ENCODE measurements at places on chromosomes 1 and 21.

DNA sequence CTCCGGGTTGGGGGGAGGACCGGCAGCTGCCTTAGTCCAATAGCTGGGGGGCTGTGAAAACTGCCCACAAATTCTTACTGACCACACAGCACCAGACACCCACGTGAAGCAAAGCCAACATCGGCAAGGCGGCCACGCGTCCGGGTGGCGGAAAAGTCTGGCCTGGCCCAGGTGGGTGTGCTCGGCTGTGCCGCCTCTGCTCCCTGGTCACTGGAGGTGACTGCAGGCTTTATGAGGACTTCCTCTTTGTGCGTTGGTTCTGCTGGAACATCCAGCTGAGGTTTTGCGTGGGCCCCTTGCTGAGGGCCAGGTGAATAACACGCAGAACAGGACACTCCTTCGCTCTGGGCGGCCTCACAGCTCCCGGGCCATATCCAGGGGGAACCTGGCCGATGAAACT, 35.4 kb downstream of the FAAP20 start:
- no peak for DNase-seq

- DNase-seq, result no peak
These were observed 35.8 kb downstream of the ZC3H11B start for GRCh38 chr1:219576931-219577730.

GRCh38 chr21:23452384-23453083, 2154.7 kb downstream of the MRPL39 start:
- DNase-seq, result no peak

GRCh38 chr1:245201827-245202226, 47.0 kb downstream of the KIF26B start:
- no peak for DNase-seq

GRCh38 chr1:6743189-6744101, 41.8 kb upstream of the CAMTA1 start:
- DNase-seq, result peak; percentile 56

DNA sequence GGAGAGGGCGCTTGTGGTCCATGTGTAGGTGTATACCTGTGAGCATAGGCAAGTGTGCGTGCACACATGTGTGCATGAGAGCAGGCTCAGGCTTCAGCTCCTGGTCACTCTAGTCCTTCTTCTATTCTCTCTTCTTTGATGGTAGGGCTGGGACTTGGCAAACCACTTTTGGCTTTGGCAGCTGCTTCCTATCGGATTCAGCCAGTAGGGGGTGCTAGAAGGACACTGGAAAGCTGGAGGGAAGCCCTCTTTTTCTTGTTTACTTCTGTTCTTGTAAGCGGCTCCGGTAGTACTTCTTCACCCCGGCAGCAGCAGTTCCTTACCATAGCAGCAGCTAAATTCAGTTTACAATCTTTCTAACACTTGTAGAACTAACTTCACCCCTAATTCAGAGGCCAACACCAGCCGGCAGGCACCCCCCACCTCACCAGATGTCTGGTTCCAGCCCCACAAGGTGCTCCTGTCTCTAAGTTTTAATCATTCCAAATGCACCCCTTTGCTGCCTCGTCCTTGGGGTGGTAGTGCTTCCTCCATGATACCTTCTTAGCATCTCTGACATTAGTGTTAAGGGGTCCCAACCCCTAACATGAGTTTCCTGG, 25.1 kb downstream of the NENF start:
- peak; percentile 80 for DNase-seq

Measured in activated naive CD4-positive, alpha-beta T cell treated with anti-CD3 and anti-CD28 coated beads, Interleukin-2, amount 10 ng/mL, durations not matched to agents 7 days and 5 days (primary cell).